Brain microvascular endothelial cell (primary cell): ENCODE measurements at places on chromosomes 13 and 19.
A peak's percentile ranks its signal among the peaks of the same experiment; 100 is the strongest.

- DNase-seq, result peak; percentile 71
Observed at GRCh38 chr19:46489445-46490272, 6.0 kb downstream of the PNMA8B start.

DNA sequence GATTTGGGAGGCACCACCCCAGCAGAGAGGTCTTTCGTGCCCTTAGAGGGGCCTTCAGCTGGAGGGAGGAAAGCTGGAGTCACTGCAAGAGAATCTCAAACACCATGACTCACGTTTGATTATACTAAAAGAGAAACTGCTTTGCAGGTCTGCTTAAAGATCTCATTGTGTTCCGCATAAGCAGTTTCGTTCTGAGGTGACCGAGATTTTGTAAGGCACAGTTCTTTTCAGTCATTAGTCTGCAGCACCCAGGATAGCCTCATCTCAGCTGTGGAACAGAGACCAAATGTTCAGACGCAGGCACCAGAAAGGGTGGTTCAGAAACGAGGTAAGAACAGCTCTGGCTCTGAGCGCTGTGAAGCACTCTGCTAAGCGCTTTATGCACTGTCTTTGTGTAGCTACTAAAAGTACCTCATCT is 71.2 kb upstream of the GTF3A start:
- peak; percentile 36 for DNase-seq

GRCh38 chr13:100513987-100514670 is 74.5 kb downstream of the GGACT start:
- no peak for DNase-seq

GRCh38 chr13:29977476-29978120 is 127.2 kb upstream of the UBL3 start:
- DNase-seq, result no peak

DNA sequence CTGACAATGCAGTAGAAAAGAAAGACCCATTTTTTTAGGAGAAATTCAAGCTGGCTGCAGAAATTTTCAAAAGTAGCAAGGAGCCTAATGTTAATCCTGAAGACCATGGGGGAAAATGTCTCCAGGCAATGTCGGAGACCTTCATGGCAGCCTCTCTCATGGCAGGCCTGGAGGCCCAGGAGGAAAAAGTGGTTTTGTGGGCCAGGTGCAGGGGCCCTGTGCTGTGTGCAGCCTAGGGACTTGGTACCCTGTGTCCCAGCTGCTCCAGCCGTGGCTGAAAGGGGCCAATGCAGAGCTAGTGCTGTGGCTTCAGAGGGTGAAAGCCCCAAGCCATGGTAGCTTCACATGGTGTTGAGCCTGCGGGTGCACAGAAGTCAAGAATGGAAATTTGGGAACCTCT is 4.1 kb downstream of the ALG11 start:
- no peak for DNase-seq

GRCh38 chr13:26837997-26838396 is 77.4 kb upstream of the GPR12 start:
- no peak for DNase-seq
